ENCODE measurements at places on chromosomes 4 and X.

GRCh38 chr4:113382704-113383103 lies 333.3 kb downstream of the ANK2 start:
- no peaks in the 10 kb centered on the region for H3K27me3 ChIP-seq
- no peak overlapping the region for H3K4me3 ChIP-seq
- no peak for DNase-seq
- H3K36me3 ChIP-seq = no peaks in the 10 kb centered on the region

DNA sequence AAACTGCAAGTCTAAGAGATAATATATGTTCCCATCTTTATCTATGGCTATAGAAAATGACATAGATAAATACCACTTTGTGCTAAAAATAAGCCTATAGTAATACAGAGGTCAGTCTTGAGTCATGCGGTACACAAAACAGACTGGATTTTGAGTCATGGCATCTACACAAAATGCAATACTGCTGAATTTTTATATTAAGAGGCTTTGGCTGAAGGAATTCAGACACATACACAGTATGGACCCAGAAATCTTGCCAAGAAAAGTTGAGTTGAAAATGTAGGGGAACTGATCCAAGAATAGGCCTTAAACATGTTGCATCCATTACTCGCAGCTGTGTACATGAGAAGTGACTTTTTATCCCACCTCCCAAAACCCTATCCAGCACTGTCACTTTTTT lies 184.4 kb downstream of the TENM3 start:
- H3K4me3 ChIP-seq = no peak overlapping the region
- H3K36me3 ChIP-seq = no peaks in the 10 kb centered on the region
- H3K4me1 ChIP-seq = no peaks in the 10 kb centered on the region
- no peak overlapping the region for H3K27ac ChIP-seq
- DNase-seq = no peak

DNA sequence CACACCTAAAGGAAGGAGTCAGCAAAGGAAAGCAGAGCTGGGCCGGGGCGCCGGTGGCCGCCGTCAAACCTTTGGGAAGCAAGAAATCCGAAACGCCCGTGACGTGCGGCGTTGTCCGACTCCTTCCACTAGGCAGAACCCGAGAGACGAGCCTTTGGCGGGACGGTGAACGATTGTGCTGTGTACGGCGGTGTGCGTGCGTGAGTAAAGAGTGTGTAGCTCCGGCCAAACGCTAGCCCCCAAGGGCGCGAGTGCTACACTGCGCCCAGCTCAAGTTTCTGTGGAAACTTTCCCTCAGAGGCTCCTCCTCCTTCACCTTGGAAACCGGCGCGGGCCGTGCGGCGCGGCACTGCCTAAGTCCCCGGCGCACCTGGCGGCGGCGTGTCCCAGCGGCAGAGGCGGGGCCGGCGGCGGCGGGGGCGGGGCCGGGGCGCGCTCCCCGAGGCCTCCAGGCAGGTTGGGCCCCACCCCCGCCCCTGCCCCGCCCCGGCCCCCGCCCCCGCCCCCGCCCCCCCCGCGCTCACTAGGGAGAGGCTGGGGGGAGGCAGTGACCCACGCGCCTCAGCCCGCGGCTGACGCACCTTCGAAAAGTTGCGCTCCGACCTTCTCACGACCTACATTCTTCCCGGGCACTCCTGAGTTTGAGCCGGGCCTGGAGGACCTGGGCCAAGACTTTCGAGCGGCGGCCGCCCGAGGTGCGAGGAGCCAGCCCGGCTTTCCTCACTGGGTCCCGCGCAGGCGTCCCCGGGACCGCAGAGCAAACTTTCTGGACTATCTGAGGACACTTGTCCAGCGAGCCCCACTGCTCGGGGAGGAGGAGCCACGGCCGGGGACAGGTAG lies at the start of gene FHIP1A:
FHIP1A (plus strand) TSS at position 547 of the 840 bp plus-strand sequence. CDS start 157,084 bp downstream, outside the sequence.
- no peaks in the 10 kb centered on the region for H3K36me3 ChIP-seq
- H3K4me1 ChIP-seq = peaks cover 10% of the 10 kb centered on the region
- peak; percentile 92 for DNase-seq
- no peaks in the 10 kb centered on the region for H3K27me3 ChIP-seq
- peak within 1 kb of the TSS; percentile 93 for H3K27ac ChIP-seq

DNA sequence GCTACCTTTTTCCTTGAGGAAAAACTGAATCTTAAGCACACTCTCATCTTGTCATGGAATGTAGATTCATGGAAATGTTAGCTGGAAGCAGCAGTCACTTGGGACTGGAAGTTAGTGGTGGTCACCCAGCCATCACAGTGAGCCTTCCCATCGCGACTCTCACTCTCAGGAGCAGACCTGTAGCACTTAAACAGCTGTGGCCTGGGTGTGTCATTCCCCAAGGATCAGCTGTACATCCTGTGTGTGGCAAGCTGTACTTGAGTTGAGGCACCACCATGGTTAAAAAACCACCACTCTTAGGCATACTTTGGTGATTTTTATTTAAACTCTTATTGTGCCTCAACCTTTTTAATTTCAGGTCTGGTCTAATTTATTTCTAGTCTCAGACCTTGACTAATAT lies 46.7 kb downstream of the JADE1 start:
- H3K4me1 ChIP-seq = no peaks in the 10 kb centered on the region
- H3K27me3 ChIP-seq = no peaks in the 10 kb centered on the region
- H3K4me3 ChIP-seq = no peak overlapping the region
- DNase-seq = no peak

- no peak overlapping the region for H3K4me3 ChIP-seq
- no peaks in the 10 kb centered on the region for H3K36me3 ChIP-seq
- DNase-seq = peak; percentile 57
Measured at GRCh38 chr4:15149839-15150592, 147.7 kb downstream of the CPEB2 start.

DNA sequence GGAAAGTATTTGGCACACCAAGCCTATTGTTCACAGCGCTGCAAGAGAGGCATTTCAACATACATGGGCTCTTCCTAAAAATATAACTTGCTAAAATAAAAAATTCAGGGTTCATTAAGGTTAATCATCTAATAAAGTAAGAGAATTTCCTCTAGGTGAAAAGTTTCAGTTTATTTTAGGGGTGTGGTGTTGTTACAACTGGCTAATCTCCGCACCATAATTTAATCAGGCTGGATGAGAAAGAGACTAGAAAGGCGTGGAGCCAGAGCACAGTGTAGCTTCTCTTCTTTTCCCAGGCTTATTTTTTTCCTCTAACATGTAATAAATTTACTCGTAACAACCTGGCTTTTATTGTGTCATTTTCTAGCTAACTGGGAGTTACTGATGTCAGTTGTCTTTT lies 47.9 kb downstream of the FHL1 start:
- no peaks in the 10 kb centered on the region for H3K4me1 ChIP-seq
- H3K27ac ChIP-seq = peak overlapping the region; percentile 48
- H3K27me3 ChIP-seq = peaks cover 49% of the 10 kb centered on the region
- DNase-seq = no peak

- no peaks in the 10 kb centered on the region for H3K4me1 ChIP-seq
- no peak for DNase-seq
- H3K4me3 ChIP-seq = no peak overlapping the region
- H3K27me3 ChIP-seq = peaks cover 13% of the 10 kb centered on the region
- no peaks in the 10 kb centered on the region for H3K36me3 ChIP-seq
Measured at GRCh38 chrX:29397506-29397905, 810.3 kb downstream of the IL1RAPL1 start.

- H3K4me1 ChIP-seq = no peaks in the 10 kb centered on the region
- no peak overlapping the region for H3K27ac ChIP-seq
- DNase-seq = no peak
Measured at GRCh38 chrX:19855700-19856381, 31.6 kb downstream of the SH3KBP1 start.

- peak overlapping the region; percentile 4 for H3K27ac ChIP-seq
- no peaks in the 10 kb centered on the region for H3K36me3 ChIP-seq
- H3K4me1 ChIP-seq = no peaks in the 10 kb centered on the region
- no peaks in the 10 kb centered on the region for H3K27me3 ChIP-seq
- H3K4me3 ChIP-seq = no peak overlapping the region
- peak; percentile 41 for DNase-seq
Measured at GRCh38 chrX:17496407-17496806, 121.4 kb downstream of the NHS start.

GRCh38 chrX:148872881-148873280 lies 372.5 kb downstream of the AFF2 start:
- no peaks in the 10 kb centered on the region for H3K4me1 ChIP-seq
- H3K27me3 ChIP-seq = peaks cover 9% of the 10 kb centered on the region
- H3K27ac ChIP-seq = no peak overlapping the region
- no peak overlapping the region for H3K4me3 ChIP-seq

GRCh38 chrX:121336831-121337421 lies 289.5 kb downstream of the GLUD2 start:
- no peaks in the 10 kb centered on the region for H3K4me1 ChIP-seq
- DNase-seq = no peak
- no peaks in the 10 kb centered on the region for H3K36me3 ChIP-seq
- no peak overlapping the region for H3K27ac ChIP-seq
- peaks cover 4% of the 10 kb centered on the region for H3K27me3 ChIP-seq

- H3K27me3 ChIP-seq = no peaks in the 10 kb centered on the region
- H3K4me3 ChIP-seq = no peak overlapping the region
- DNase-seq = no peak
- no peak overlapping the region for H3K27ac ChIP-seq
- no peaks in the 10 kb centered on the region for H3K36me3 ChIP-seq
Measured at GRCh38 chr4:86338989-86339388, 20.9 kb downstream of the MAPK10 start.

GRCh38 chr4:180809439-180809838 lies 1433.8 kb upstream of the TENM3 start:
- H3K27me3 ChIP-seq = no peaks in the 10 kb centered on the region
- no peak overlapping the region for H3K27ac ChIP-seq
- H3K36me3 ChIP-seq = no peaks in the 10 kb centered on the region
- H3K4me1 ChIP-seq = no peaks in the 10 kb centered on the region

- DNase-seq = no peak
- no peaks in the 10 kb centered on the region for H3K27me3 ChIP-seq
- peaks cover 10% of the 10 kb centered on the region for H3K4me1 ChIP-seq
- H3K4me3 ChIP-seq = no peak overlapping the region
Measured at GRCh38 chr4:139978692-139979091, 175.3 kb downstream of the MAML3 start.

DNA sequence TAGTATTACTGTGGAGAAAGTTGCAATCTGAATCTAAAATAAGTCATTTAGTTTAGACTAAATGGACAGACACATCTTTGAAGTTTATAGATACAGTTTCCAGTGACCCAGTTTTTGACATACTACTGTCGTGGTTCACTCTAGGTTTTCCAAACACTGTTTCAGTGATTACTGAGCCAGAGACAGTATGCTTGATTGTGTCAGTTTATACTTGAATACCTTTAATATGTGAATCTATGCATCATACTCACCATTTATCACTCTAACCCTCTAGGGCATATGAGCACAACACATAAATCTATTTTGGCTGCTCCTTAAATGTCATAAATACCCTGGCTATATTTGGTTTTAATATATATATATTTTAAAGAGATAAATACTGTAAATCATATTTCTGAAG lies 173.5 kb downstream of the GRID2 start:
- no peak overlapping the region for H3K4me3 ChIP-seq
- H3K27ac ChIP-seq = no peak overlapping the region

GRCh38 chr4:129352480-129352879 lies 256.5 kb downstream of the C4orf33 start:
- no peak overlapping the region for H3K4me3 ChIP-seq
- DNase-seq = no peak
- H3K27ac ChIP-seq = no peak overlapping the region
- no peaks in the 10 kb centered on the region for H3K27me3 ChIP-seq
- no peaks in the 10 kb centered on the region for H3K36me3 ChIP-seq
- H3K4me1 ChIP-seq = no peaks in the 10 kb centered on the region

DNA sequence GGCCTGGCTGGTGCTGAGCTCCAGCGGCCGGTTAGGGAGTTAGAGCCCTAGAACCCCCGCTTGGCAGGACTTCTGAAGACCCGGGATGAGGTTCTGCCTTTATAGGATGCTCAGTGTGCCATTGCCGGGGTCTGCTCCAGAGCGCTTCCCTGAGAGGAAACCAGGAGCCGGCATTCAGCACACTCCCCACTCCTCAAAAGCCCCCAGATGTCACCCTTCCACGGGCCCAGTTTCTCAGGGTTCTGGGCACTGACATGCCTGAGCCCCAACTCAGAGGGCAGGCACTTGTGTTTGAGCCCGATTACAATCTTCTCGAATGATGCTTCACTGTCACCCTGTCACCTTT lies 6.5 kb downstream of the NKX3-2 start:
- no peaks in the 10 kb centered on the region for H3K36me3 ChIP-seq
- H3K4me3 ChIP-seq = no peak overlapping the region
- no peaks in the 10 kb centered on the region for H3K4me1 ChIP-seq

GRCh38 chrX:133495464-133496391 lies 80.4 kb upstream of the GPC4 start:
- H3K4me3 ChIP-seq = peak overlapping the region; percentile 25
- H3K27ac ChIP-seq = peak overlapping the region; percentile 12
- no peaks in the 10 kb centered on the region for H3K36me3 ChIP-seq
- no peaks in the 10 kb centered on the region for H3K4me1 ChIP-seq
- DNase-seq = peak; percentile 27

- H3K27ac ChIP-seq = no peak overlapping the region
- H3K36me3 ChIP-seq = no peaks in the 10 kb centered on the region
- no peaks in the 10 kb centered on the region for H3K27me3 ChIP-seq
- no peaks in the 10 kb centered on the region for H3K4me1 ChIP-seq
- no peak for DNase-seq
Measured at GRCh38 chr4:95217197-95217596, 331.6 kb downstream of the UNC5C start.

- DNase-seq = no peak
- peaks cover 16% of the 10 kb centered on the region for H3K27me3 ChIP-seq
- H3K27ac ChIP-seq = no peak overlapping the region
Measured at GRCh38 chrX:67555578-67556203, 11.9 kb downstream of the AR start.

DNA sequence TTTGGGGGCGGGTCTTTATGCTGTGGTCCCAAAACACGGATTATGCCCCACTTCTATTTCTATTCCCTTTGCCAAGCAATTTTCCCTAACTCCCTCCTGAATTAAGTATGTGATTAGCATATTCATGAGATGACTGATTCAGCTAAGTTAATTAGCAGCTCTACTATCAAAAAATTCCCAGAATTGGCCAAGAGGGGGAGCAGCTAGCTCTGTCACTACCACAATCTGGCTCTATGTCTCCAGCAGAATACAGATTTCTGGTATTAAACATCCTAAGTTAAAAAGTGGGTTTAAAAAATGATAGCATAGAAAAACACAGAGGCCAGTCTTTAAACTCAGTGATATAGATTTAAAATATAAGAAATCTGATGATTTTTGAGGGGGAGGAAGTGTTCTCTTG lies 80.3 kb downstream of the GPC4 start:
- DNase-seq = no peak
- H3K4me3 ChIP-seq = no peak overlapping the region
- H3K27me3 ChIP-seq = no peaks in the 10 kb centered on the region
- H3K27ac ChIP-seq = no peak overlapping the region
- H3K36me3 ChIP-seq = no peaks in the 10 kb centered on the region
- no peaks in the 10 kb centered on the region for H3K4me1 ChIP-seq
